ENCODE measurements at places on chromosomes 1 and 21. TPM values are rescaled to one million over a fixed set of nuclear protein-coding genes. Genes with fewer than 3 reads are reported as not detected.

DNA sequence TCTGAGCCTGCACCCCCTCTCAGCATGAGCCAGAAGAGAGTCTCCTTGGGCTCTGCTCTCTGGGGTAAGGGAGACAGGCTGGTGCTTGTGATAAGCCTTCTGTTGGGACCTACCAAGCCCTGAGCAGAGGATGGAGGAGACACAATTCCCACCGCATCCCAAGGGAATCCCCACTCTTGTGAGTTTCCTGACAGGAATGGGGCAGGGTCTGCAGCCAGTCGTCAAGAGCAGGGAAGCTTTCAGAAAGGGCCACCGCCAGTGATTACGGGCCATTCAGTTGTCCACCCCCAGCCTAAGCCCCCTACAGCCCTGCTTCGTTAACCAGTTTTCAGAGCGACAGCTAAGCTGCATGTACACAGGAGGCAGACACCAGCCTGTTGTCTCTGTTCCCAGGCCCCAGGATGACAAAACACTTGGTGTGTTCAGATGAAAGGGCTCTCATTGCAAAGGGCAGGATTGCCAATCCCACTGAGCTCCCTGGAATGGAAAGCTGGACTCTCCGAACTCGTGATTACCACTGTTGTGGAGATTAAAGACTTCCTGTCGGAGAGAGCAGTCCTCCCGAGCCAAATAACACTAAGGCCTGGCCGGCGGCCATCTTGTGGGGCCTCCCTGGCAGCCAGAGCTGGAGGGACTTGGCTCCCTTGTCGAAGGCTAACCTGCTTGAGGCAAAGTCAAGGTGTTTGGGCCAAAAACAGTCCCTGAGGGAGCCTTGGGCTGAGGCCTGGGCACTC is 37.4 kb upstream of the SLC30A1 start:
- DNase-seq = no peak

Gene AKT3
- 21.9 TPM for total RNA-seq

DNA sequence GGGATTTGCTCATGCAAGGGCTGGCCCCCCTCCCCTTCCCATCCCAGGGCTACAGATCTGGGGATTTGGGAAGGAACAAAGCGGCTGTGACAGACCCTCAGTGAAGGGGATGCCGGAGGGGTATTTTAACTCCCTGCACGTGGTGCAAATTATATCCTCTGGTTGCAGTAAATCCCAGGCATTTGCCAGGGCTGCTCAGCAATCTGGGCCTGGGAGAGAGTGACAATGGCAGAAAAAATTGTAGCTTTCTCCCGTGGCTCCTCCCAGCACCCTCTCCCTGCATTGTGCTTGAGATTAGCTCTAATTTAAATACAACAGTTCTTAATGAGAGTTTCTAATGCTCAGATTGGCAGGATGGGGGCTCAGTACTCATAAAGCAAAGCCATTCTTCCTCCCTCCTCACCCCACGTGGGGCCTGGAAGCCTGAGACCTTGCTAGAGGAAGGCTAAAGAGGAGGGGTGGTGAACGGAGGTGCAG is 129.9 kb upstream of the CD34 start:
- DNase-seq = no peak

GRCh38 chr1:26084091-26084561 is 16.7 kb upstream of the TRIM63 start:
- DNase-seq = no peak

- no peak for DNase-seq
These were observed 13.6 kb upstream of the MAB21L3 start for GRCh38 chr1:116097626-116098025.

- DNase-seq = no peak
These were observed 19.6 kb upstream of the METTL18 start for GRCh38 chr1:169814265-169814664.

DNA sequence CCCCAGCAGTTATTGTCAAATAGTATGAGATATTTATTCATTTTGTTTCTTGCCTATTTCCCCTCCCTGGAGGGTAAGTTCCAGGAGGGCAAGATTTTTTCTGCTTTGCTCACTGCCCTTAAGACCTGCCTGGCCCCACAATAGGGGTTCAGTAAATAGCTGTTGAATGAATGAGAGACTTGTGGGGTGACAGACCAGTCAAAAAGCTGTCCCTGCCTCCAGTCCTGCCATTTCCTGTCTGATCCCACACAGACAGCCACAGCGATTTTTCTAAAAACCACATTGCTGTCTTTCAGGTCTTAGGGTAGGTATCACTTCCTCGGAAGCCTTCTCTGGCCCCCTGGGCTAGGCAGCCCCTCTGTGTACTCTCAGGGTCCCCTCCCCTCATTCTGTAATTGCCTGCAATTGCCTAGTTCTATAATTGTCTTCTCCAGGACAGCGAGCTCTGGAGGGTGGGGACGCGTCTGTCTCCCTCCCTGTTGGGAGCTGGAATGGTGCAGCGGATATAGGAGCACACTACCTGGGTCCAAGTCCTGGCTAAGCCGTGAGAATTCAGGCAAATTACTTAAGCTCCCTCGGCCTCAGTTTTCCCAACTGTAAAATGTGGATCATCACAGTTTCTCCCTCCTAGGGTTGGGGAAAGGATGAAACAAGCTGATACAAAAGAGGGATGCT is 1.8 kb upstream of the EXTL1 start:
- no peak for DNase-seq

- peak; percentile 92 for DNase-seq
These were observed 17.1 kb upstream of the EDN2 start for GRCh38 chr1:41501581-41501980.

Gene PADI3
- not detected for total RNA-seq

GRCh38 chr1:53662169-53662568 is 76.8 kb downstream of the GLIS1 start:
- no peak for DNase-seq

- no peak for DNase-seq
These were observed 1812.9 kb downstream of the PLA2G4A start for GRCh38 chr1:188641566-188642211.

GRCh38 chr1:118960026-118960561 is 28.0 kb downstream of the TBX15 start:
- DNase-seq = no peak

- no peak for DNase-seq
These were observed 18.2 kb downstream of the PHLDA3 start for GRCh38 chr1:201450721-201451291.

Gene GBP6
- total RNA-seq = not detected

Gene PCBP3
- 7.8 TPM for total RNA-seq

GRCh38 chr1:206829875-206830274 is 35.5 kb upstream of the IL20 start:
- DNase-seq = no peak

- DNase-seq = no peak
These were observed 77.9 kb downstream of the NEK7 start for GRCh38 chr1:198234520-198235251.

- no peak for DNase-seq
These were observed 905 bp downstream of the BARHL2 start for GRCh38 chr1:90716243-90716551.

- no peak for DNase-seq
These were observed 345.5 kb downstream of the NTNG1 start for GRCh38 chr1:107486349-107486748.

DNA sequence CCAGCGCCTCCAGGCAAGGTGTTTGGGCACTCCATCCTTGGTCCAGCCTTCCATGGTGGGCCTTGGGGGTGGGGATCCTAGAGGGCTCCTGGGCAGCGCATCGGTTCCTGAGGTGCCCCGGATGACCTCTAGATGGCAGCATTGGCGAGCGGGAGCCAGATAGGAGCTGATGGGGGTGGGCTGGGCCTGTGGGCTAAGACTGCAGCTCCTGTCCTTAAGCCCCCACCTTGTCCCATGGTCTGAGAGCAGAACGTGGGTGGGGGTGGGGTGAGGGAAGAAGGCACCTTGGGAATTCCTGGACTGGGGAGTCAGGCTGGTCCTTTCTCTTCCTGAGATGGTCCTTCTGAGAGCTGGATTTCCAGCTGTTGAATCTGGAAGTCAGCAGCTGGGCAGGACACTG is 93.4 kb upstream of the CSF3R start:
- DNase-seq = peak; percentile 38

DNA sequence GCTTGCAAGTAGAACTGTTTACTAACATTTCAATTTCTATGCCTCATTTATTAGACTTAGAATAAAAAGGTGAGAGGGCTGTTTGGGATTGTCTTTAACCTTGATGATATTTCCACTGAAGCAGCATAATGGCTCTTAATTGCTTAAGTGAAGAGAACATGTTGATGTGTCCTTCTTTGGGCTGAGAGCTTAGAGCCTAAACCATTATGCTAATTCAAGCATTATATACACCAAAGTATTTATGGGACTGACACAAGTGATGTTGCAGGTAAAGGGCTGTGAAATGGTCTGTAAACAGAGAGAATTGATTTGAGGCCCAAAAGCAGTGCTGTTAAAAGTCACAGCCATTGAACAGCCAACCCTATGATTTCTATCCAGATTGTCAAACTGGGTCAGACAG is 113.9 kb downstream of the ATG4C start:
- no peak for DNase-seq

- no peak for DNase-seq
These were observed 336.2 kb downstream of the SETD4 start for GRCh38 chr21:35724156-35724555.

DNA sequence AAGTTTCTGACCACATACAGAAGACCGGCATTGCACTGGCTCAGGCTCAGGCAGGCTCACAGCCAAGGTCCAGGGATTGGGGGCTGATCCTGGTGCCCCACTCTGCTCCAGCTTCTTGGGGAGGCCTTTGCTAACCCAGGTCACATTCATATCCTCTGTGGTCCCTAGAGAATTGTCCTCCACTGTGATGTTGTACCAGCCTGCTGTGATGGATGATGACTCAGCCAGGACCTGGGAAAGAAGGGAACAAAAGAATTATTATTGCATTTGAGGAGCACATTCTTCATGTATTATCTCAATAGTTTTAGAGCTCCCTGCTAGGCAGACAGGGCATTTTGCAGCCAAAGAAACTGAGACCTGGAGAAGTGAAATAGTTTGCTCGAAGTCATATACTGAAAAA is 114.3 kb upstream of the ETV3 start:
- no peak for DNase-seq

DNA sequence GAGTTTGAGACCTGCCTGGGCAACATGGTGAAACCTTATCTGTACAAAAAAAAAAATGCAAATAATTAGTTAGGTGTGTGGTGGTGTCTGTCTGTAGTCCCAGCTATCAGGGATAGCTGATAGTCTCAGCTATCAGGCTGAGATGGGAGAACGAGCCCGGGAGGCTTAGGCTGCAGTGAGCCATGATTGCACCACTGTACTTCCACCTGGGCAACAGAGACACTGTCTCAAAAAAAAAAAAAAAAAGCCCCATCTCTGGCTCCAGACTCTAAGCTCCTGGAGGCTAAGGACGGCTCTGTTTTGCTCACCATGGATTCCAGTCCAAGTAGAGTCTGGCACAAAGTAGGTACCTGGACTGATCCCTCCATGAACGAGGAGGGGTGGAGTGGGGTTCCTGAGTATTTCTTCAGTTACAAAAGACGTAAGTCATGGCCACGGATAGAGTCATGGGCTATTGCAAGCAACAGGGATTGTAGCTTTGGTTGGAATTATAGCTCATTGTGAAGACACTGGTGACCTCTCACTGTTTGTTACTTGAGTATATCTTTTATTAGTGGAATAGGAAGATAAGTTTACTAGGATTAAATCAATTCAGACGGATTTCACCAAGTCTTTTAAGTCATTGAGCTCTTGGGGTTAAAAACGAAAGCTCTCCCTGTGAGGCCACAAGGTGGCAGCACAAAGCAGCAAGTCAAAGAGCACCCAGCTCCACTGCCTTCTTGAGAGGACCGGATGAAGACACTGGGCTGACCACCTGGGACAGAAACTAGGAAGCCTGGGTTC is 35.6 kb upstream of the TMEM61 start:
- DNase-seq = peak; percentile 82

Gene TCHH
- total RNA-seq = not detected

Gene TMPRSS3
- total RNA-seq = not detected

Gene AIDA
- 40.2 TPM for total RNA-seq

DNA sequence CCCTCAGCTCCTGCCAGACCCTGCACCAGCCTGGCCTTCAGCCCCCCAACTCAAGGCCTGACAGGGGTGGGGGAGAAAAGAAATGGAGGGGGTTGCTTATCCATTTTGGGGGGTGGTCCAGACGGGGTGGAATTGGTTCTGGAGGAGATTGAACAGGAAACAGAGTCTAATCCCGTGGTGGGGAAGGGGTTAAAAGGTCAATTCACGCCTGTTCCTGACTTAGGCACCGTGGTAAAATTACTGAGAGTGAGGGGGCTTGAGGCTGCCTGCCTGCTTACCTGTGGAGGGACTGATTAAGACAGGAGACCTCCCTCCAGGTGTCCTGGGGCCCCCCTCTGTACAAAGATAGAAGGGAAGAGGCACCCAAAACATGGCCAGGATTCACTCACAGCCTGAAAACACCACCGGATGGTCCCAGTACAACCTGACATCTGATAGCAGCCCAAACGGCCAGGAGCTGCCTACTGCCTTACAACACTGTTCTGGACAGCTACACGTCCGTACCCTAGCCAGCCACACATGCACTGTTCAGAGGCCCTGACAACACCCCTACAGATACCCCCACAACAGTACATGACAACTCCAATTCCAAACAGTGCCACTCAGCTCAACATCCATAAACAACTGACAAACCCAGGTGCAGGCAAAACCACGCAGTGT is 31.8 kb downstream of the AHDC1 start:
- no peak for DNase-seq

GRCh38 chr21:41631564-41632461 is 123.9 kb upstream of the TMPRSS2 start:
- DNase-seq = peak; percentile 83

DNA sequence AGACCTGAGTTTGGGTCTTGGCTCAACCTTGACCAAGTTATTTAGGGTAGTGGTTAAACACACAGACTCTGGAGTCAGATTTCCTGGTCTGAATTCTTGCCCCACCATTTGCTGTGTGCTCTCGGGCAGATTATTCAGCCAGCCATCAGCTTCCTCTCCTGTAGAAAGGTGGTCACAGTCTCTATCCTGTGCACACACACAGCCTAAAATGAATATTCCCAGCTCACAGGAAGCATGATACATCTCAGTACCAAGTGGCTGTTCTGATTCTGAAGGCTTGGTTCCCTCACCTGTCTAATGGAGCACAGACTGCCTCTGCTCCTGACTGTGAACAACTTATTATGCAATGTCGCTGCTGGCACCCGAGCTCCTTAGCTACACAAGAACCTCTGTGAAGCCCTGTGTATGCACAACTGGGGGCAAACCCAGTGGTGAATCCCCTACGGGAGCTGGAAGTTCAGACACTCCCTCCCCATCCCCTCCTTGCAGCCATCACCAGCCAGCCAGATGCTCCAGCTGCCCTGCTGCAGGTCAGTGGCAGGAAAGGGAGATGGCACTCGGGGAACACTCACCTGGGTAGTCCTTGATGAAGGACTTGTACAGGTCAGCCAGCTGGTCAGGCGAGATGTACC is 13.7 kb downstream of the ENO1 start:
- no peak for DNase-seq

Gene FAM20B
- total RNA-seq = 13.9 TPM

Gene RNF115
- total RNA-seq = 10.6 TPM

- DNase-seq = no peak
These were observed 108.7 kb downstream of the PRDM2 start for GRCh38 chr1:13808729-13809131.

Gene BARHL2
- not detected for total RNA-seq
